ENCODE measurements at places on chromosomes 6 and 20.

DNA sequence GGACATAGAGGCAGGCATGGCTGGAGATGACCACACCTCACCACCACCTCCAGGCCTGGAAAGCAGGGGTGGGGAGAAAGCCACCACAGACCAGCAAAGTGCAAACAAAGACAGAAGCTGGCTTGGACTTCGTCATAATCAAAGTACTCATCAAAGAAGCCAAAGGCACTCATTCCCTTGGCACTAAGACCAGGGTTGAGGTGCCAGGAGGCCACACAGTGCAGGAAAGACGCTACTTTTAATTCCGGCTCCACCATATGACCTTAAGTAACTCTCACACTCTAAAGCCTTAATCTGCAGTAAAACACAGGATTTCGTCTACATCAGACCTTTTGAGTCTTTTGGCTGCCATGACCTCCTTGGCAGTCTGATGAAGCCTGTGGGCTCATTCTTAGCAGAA is 123.1 kb downstream of the HIVEP2 start:
- peaks cover 56% of the 10 kb centered on the region for H3K4me1 ChIP-seq
- DNase-seq, result no peak
- H3K36me3 ChIP-seq, result no peaks in the 10 kb centered on the region
- no peaks in the 10 kb centered on the region for H3K27me3 ChIP-seq

- no peaks in the 10 kb centered on the region for H3K27me3 ChIP-seq
- H3K27ac ChIP-seq, result no peak overlapping the region
- H3K36me3 ChIP-seq, result no peaks in the 10 kb centered on the region
- no peak for DNase-seq
Measured at GRCh38 chr6:143078468-143079324, 18.0 kb downstream of the AIG1 start.

DNA sequence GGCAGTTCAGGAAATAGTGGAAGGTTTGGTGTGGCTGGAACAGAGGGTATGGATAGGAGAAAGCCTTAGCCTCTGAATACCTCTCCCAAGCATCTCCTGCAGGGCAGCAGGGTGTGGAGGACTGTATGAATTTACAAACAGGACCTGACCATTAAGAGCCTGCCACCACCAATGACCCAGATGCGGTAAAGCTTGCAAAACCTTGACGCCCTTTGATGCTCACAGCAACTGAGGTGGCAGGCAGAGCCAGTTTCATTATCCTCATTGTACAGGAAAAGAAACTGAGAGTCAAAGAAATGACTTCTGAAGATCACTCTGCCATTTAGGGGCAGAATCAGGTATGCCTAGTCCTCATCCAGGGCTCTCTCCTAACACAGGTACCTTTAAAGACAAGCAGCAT is 2.4 kb downstream of the HM13 start:
- H3K4me3 ChIP-seq, result no peak overlapping the region
- no peaks in the 10 kb centered on the region for H3K27me3 ChIP-seq
- H3K4me1 ChIP-seq, result peaks cover 26% of the 10 kb centered on the region
- no peak for DNase-seq
- H3K27ac ChIP-seq, result no peak overlapping the region

GRCh38 chr20:1819311-1820137 is 75.7 kb upstream of the SIRPA start:
- no peak for DNase-seq
- H3K4me3 ChIP-seq, result no peak overlapping the region

DNA sequence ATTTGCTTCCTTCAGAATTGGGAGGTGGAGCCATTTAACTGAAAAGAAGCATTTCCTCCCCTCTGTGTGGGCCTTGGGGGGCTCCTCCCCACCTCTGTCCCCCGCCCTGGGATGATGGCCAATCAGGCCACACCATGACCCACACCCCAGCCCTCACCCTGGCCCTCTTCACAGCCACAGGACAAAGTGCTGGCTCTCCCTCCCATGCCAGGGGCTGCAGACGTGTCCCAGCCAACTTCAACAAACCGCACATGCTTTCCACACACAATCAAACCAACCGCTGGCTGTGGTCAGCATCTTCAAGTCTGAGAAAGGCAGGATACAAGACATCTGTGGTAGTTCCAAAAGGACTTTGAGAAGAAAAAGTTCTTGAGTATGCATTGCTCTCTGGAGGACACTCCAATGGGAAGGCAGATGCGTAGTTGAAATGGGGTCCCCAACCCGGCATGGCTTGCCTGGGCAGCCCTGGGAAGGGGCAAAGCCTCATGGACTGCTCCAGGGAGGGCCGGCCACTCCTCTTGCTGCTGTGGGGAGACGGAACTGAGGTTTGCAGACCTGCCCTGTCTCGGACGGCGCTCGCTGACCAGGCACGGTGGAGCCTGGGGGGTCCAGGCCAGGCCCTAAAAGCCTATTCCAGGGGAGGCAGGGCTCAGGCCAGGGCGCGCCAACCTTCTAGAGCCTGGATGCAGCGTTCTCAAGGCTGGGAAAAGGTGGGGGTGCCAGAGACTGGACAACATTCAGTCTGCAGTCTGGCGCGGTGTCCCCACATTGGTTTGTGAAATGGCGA is 12.2 kb downstream of the TTLL2 start:
- H3K27me3 ChIP-seq, result no peaks in the 10 kb centered on the region
- no peak for DNase-seq
- no peaks in the 10 kb centered on the region for H3K36me3 ChIP-seq

GRCh38 chr6:99746261-99746895 is 139.7 kb downstream of the PRDM13 start:
- H3K27ac ChIP-seq, result no peak overlapping the region
- no peaks in the 10 kb centered on the region for H3K27me3 ChIP-seq
- no peaks in the 10 kb centered on the region for H3K4me1 ChIP-seq
- DNase-seq, result peak; percentile 49

DNA sequence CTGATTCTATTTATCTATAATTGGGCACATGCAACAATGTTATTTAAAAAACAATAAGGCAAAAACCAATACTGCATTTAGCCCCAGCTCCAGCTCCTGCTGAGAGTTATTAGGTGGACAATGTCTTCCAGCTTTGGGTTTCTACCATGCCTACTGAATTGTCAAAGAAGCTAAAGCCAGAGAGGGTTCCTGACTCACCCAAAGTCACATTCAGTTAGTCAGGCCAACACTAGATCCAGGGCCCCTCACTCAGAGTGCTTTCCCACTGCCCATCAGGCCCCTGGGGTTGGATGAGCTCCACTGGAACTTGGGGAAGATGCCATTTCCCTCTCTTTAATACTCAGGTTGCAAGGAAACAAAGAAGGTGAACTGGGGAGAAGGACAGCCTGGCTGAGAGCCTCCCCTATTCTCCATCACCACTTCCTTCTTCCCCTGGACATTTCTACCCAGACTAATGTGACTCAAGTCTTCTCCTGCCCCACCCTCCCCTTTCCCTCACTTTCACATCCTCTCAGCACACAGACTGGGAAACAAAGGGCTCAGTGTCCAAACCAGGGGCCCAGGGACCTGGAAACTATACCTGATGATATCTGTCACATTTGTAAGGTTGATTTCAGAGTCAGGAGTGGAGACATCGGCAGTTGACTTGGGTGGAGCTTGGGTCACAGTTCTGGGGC is 6.0 kb downstream of the TREM1 start:
- H3K4me3 ChIP-seq, result no peak overlapping the region
- no peaks in the 10 kb centered on the region for H3K27me3 ChIP-seq
- H3K36me3 ChIP-seq, result no peaks in the 10 kb centered on the region
- H3K4me1 ChIP-seq, result no peaks in the 10 kb centered on the region

DNA sequence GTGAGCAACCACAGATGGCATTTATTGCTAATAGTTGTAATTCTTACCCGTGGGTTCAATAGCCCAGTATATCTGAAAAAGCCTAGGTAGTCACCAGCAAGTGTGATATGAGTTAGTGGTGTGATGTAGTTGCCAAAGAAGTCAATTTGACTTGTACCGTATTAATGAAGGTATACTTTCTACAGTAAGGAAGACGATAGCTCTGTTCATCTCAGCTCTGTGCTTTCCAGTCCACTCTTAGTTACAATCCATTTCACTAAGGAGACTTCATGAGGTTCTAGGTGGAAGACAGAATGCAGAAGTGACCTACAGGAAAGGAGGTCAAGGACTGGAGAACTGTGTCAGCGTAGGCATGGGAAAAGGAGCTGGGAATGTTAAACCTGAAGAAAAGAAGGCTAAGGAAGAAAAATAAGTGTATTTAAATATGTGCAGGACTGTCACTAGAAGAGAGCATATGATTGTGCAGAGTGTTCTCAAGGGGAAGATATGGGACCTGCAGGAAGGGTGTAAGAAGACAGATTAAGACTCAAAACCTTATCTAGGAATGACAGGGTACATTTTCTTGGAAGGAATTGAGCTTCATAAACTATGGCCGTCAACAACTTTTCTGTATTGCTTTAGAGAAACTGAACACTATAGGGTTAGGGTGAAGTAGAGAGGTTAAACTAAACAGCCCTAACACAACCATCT is 116.9 kb upstream of the SCGN start:
- peaks cover 7% of the 10 kb centered on the region for H3K36me3 ChIP-seq
- H3K27me3 ChIP-seq, result no peaks in the 10 kb centered on the region
- H3K27ac ChIP-seq, result no peak overlapping the region
- H3K4me3 ChIP-seq, result no peak overlapping the region

DNA sequence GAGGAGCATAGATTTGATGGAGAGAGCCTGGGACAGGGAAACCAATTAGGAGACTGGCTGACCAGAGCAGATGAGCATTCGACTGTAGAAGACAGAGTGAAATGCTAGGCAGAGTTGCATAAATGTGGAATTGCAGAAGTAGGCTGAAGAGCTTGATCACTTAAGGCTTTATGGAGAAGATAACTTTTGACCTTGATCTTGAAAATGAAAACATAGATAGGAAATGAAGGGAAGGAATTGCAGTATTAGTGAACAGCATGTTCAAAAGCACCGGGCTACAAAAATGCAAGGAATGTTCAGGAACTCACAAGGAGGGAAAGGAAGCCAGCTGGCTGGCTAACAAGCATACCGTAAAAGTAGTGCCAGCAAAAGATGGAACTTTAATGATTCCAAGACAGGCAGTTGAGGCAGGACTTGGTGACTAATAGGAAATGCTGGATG is 20.5 kb upstream of the LTV1 start:
- no peaks in the 10 kb centered on the region for H3K27me3 ChIP-seq
- no peak for DNase-seq
- H3K36me3 ChIP-seq, result no peaks in the 10 kb centered on the region
- H3K4me1 ChIP-seq, result no peaks in the 10 kb centered on the region
- no peak overlapping the region for H3K27ac ChIP-seq
- no peak overlapping the region for H3K4me3 ChIP-seq

DNA sequence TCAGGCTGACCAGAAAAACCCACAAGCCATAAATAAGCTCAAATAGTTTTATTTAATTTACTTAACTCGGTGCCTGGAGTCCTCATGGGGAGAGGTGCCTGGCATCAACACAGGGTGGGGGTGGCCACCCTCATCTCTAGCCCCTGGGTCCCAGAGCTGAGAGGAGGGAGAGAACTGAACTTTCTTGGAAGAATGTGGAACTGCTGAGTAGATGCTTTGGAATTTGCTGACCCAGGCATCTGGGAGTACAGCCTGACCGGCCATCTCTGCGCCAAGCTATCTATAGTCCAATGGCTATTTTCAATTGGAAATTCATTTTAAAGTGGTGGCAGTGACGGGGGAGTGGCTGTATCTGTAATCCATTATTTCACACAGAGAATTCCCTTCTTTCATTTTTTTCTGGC is 104.8 kb downstream of the CDH26 start:
- no peak overlapping the region for H3K27ac ChIP-seq
- no peak for DNase-seq
- no peaks in the 10 kb centered on the region for H3K27me3 ChIP-seq
- H3K36me3 ChIP-seq, result no peaks in the 10 kb centered on the region
- H3K4me1 ChIP-seq, result peaks cover 21% of the 10 kb centered on the region

GRCh38 chr20:24868396-24868927 is 80.6 kb upstream of the CST7 start:
- H3K27ac ChIP-seq, result no peak overlapping the region
- no peak for DNase-seq
- H3K4me3 ChIP-seq, result no peak overlapping the region
- H3K4me1 ChIP-seq, result no peaks in the 10 kb centered on the region
- no peaks in the 10 kb centered on the region for H3K27me3 ChIP-seq

DNA sequence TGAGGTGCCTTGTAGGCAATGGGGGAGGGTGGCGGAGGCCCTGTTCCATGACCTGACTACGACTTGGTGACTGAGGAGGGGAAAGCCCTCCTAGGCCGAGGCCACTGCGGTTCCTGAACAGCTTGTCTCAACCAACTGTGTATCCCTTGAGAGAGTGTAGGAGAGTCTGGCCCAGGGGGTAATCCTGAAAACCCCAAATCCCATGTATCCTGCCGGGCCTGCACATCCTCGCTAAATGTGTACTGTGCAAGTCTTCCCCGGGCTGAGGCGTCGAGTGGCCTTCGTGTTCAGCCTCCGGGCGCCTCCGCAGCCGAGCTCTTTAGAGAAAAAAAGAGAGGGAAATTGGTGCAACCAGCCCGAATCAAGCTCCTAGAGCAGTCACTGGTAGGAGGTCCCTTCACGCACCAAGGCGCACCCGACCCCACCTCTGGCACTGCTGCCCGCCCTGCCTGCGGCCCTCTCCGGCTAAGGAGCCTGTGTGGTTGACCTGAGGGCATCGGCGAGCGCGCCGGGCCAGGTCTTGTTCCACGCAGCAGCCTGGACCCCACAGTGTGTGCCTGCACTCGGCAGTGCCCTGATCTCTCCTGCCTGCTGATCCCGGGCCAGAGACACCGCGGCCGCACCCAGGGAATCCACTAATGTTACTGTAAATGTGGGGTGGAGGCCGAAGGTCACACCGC is 7.3 kb downstream of the SIM1 start:
- no peaks in the 10 kb centered on the region for H3K4me1 ChIP-seq
- H3K36me3 ChIP-seq, result no peaks in the 10 kb centered on the region
- DNase-seq, result no peak
- no peak overlapping the region for H3K4me3 ChIP-seq

GRCh38 chr6:31403283-31404060 is at the start of gene MICA:
MICA (plus strand) TSS chr6:31403595; CDS start chr6:31403633, 38 bp downstream.
- H3K4me3 ChIP-seq, result peak within 1 kb of the TSS; percentile 79
- peak within 1 kb of the TSS; percentile 76 for H3K27ac ChIP-seq
- DNase-seq, result no peak
- H3K36me3 ChIP-seq, result no peaks in the 10 kb centered on the region

DNA sequence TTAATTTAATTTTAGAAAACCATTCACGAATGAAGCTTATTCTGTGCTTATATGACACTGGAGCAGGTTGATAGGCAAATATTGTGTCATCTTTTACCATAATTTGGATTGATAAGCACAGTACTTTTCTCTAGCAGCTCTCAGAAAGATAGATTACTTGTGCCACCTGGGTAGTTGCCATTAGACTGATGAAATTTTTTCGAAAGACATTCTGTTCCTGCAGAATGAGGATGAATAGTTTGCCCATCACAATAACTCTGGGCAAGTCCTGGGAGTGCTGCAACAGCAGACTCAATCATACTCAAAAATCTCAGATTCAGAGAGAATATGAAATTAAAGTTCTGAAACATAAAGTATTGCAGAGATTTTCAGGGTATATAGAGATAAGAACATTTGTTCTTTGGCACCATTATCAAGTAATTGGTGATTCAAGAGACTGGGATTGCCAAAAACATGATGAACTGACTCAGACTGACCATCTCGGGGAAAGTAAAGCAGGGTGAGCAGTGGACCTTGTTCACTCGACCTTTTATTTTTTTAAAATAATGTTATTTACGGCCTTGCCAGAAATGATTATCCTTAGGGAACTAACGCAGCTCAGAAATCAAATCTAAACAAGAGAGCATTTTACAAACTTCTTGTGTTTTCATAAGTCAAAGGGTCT is 65.8 kb upstream of the PTCHD4 start:
- no peak overlapping the region for H3K27ac ChIP-seq
- no peaks in the 10 kb centered on the region for H3K4me1 ChIP-seq
- H3K27me3 ChIP-seq, result no peaks in the 10 kb centered on the region
- no peaks in the 10 kb centered on the region for H3K36me3 ChIP-seq
- no peak overlapping the region for H3K4me3 ChIP-seq
- DNase-seq, result no peak

All from naive thymus-derived CD4-positive, alpha-beta T cell (primary cell).